Frontal cortex (tissue), 4 donors: ENCODE measurements at places on chromosomes 4 and X.

DNA sequence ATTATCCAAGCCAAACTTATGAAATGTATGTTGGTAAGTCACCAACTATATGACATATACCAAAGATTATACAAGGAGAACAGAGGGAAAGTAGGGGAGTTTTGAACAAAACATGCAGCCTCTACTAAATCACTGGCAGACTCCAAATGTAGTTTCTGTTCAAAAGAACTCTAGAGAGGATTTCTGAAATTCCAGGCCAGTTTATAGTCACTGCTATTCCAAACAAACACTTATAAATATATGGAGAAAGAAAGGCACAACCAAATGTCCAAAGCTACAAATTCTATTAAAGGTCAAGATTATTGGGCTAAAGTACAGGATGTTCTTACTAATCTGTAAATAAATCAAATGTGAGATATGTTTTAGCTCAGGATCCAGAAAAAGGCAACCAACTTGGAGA, 2.7 kb upstream of the LRCH2 start:
- no peak for DNase-seq

- no peak for DNase-seq
Measured at GRCh38 chrX:46727441-46727840, 31.5 kb downstream of the SLC9A7 start.

DNA sequence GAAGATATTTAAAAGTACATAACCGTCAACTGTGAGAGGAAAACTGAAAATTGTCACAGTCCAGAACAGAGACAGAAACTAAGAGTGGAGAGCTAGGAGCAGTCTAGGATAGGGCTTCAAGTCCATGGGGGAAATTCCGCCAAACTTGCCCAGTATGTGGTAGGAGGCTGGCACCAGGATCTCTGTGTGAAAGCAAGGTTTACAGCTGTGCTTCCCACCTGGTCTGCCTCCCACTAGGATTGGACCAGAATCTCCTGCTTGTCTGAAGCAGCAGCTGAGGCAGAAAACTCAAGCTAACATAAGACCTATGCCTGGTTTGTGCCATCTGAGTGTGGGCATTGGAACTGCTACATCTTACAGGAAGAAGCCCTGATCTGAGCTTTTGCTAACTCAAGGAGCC, 18.6 kb upstream of the FHL1 start:
- DNase-seq = no peak

- no peak for DNase-seq
Measured at GRCh38 chr4:152104901-152105357, 344.1 kb upstream of the GATB start.

- no peak for DNase-seq
Measured at GRCh38 chrX:136055651-136056221, 70.5 kb downstream of the SLC9A6 start.

DNA sequence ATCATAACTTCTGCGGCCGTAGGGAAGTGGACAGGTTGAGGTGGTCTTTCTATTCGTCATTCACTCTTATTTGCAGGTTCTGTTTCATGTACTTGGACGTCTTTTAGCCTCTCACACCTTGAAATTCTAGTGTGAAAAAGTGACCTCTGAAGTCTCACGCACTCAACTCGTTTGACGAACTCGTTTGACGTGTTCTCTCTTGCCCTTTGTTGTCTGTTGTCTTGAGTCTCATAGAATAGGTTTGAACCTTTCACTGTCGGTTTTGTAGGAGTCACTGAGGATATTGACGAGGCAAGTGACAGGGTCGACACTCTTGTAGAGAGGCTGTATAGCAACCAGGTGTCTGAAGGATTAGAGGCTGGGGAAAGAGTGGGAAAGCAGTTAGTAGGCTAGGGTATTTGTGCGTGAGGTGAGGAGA, 1.1 kb upstream of the PGRMC2 start:
- DNase-seq = no peak

DNA sequence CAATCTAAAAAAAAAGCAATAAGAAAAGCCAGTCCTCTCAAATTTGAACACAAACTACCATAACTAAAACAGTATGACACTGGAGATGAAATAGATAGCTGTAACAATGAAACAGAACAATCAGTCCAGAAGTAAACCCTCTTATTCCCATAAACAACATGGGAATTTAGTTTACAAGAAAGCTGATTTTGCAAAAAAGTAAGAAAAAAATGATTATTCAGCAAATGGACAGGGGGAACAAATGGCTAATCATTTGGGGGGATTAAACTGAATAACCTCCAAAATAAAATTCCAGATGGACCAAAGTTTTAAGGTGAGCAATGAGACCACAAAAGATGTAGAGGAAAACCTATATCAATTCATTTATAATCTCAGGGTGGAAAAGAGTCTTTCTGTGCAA, 16.1 kb upstream of the SASH3 start:
- DNase-seq = no peak

DNA sequence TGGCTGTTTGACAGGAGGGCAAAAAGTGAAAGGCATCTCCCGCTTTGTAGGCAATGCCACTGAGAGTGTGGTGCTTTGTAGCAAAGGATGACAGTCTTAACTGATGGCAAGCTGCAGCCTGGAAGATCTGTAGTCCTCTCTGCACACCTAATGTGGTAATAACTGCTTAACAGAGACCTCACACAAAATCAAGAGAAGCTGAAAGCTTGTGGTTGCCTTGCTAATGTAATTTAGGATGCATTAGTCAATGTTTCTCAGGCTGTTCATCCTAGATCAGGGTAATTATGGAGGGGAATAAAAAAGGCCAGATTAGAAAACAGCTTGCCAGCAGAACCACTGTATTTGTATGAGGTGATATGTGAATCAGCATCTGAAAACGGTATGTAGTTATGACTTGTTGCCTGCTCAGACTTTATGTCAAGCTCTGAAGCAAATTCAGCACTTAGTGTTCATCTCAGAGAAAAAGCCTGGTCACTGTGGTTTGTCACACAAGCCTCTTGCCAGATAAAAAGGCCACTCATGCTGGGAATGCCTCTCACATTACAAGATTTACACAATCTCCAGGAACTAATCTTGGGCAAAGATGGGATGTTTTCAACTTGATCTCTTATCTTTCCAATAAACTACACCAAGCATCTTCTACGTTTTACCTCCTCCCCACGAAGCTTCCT, 130.8 kb downstream of the ENOX2 start:
- DNase-seq = no peak

DNA sequence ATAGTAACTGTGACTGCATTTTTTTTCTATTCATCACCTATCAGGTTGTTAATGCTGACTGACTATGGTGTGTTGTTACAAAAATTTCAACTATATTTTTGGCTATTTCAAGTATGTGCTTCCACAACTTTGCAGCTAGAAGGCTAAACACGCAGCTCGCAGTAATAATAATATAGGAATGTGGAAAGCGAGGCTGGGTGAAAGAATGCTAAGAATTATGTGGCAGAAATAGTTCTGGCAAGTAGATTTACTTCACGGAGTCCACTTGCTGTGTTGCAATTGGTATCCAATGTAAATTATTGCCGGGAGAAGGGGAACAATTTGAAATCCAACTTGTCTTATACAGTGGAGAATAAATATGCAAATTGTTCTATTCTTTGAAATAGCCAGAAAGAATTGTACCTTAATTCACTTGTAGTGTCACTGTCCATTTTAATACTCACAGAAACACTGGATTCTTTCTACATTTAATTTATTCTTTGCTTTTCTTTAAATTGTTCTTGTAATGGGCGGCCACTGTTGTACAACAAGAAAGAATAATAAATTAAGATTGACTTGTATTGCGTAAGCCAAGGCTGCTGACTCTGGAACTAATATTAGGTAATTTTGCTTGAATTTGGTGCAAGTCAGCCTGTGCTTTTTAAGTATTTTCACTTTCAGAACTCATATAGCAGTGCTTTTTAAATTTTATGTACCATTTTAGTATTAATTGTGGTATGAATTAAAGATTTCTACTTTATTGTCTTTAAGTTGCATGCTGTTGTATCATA, 154.9 kb downstream of the FRMPD4 start:
- DNase-seq = no peak

DNA sequence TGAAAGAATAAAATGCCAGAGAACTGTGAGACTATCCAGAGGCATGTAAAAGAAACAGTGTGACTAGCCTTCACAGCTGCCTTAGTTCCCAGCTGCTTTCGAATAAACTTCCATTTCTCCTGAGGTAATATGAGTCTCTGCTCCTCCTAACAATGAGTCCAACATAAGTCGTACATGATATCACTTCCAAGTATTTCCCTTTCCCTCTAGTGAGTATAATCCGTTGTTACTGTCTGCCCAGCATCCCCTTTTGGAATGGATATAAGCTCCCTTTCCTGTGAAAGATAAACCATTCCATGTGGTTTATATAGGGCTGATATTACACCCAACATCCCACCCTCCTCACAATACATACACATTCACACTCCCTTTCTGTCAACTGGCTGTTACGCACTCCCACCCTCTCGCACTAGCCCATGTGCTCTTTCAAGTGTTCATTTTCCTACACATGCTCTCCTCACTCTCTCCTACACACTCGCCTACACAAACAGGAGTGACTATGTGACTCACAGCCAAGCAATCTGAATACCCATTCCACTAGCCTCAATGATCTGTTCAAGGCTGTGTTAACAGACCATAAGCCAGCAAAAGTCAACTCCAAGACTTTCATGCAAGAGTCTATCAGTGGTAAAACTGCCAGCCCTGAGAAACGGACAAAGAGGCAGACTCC, 5.0 kb downstream of the NAF1 start:
- DNase-seq = no peak

DNA sequence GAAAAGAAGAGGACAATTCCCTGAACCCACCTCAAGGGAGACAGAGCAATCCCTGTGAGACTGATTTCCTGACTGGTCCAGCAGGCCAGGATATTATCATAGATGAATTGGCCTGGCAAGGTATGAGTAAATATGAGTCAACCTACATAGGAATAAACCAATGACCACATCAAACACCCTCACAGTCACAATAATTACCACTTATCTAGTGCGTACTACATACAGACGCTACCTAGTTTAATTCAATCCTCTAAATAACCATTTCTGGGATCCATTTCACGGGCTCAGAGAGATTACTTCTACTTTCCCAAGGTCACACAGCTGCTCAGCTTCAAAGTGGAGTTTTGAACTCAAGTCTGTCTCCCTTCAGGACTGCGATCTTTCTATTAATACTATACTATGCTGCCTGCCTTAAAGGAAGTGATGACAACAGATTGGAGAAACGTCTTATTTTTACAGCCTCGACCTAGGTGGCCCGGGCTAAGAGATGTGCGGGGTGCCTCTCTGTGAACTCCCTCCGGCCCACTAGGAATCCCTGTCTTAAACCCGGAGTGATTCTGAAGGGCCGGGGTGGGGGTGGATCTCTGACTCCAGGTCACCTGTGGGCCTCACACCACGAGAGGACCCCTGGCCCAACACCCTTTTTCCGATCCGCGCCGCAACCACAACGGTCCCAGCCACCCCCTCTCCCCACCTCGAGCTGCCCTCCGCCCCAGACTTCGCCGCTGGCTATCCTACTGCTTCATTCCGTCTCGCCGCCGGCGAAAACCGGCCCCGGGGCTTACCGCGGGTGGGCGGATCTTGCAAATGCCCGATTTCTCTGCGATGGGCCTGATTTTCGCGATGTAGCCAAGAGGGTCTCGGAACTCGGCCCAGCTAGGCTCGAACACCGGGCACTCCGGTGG, 800 bp downstream of the KDM5C start:
- DNase-seq = no peak

DNA sequence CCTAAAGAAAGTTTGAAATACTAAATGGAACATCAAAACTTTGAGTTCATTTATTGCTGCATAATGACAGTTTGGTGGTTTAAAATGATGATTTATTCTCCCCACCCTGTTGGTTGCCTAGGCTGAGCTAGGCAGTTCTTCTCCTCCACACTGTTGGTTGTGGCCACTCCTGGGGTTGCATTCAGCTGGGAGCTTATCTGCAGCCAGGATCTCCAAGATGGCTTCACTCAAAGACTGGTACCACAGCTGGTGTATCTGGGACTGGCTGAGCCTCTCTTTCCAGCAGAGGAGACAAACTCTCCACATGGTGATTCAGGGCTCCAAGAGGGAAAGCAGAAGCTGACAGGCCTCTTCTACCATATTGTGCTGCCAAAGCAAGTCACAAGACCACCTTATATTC, 33.1 kb downstream of the MSL3 start:
- DNase-seq = no peak

DNA sequence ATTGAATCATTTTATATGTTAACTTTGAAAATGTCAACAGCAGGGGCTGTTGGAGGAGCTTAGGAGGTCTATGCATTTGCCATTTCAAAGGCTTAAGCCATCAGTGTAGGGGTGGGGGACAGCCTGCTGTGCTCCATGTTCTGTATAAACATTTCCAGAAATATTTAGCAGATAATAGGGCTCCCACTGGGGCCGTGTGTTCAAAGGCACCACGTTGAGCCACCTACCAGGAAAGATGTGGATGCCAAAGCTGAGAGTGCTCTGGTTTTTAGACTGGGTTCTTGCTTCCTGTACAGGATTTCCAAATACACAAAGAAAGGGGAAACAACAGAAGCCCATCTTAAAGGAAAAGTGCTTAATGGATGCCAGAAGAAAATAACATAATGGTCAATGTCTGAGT, 219.5 kb downstream of the CENPC start:
- DNase-seq = no peak

DNA sequence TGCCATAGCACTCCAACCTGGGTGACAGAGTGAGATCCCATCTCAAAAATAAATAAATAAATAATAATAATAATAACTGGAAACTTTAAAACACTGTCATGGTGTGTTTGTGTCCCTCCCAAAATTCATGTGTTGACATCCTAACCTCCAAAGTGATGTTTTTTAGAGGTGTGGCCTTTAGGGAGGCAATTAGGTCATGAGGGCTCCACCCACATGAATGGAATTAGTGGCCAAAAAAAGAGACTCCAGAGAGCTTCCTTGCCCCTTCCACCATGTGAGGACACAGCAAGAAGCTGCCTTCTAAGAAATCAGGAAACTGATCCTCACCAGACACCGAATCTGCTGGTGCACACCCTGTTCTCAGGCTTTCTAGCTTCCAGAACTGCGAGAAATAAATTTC, 23.8 kb upstream of the RAPGEF2 start:
- no peak for DNase-seq
